ENCODE measurements at places on chromosomes 2 and 18.

- no peak for DNase-seq
Measured at GRCh38 chr2:188385857-188386256, 94.2 kb downstream of the GULP1 start.

- DNase-seq: no peak
Measured at GRCh38 chr2:24626131-24626530, 135.1 kb downstream of the NCOA1 start.

- no peak for DNase-seq
Measured at GRCh38 chr18:6810191-6810590, 80.7 kb downstream of the ARHGAP28 start.

DNA sequence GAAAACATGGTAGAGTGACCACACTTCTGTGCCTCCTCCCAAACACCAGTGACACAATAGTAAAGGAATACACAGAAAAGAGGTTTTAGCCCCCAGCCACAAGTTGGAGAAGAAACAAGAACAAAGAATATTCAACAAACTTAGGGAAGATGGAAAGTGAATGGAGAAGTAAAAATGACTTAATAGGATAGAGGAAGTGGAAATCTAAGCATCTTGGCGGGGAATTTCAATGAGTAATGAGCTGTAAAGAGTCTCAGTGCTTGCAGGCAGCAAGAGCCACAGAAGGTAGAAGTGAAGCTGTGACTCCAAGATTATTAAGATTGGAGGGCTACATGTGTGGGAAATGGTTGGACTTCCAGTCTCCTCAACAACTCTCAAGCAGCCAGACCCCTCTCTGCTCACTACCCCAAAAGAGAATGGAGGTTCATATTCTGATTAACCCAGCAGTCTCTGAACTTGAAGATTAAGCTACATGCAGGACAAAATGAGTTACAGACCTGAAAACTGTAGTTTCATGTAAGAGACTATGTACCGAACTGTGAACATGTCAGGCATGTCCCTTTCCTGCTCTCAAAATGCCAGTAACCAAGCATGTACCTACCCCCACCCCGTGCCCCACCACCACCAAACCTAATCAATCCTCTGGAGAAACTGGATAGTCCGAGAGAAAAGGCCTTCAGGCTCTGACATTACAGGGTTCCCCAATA lies 16.9 kb upstream of the HNRNPLL start:
- no peak for DNase-seq

DNA sequence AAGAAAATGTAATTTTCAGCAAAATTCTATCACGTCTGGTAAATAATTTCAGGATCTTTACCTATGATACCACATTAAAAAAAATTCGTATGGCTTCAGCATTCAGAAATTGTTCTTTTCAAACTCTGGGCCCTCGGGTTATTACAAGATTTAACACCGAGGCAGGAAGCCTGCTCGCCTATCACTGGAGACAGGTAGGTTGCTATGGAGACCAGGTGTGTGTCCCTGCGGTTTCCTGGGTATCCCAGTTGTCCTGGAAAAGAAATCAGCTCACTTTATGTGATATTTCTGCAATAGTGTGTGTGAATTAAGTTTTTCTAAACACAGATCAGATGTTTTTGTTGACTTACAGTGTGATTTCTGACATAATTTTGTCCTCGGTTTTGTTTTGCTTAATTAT lies 14.2 kb downstream of the HPCAL1 start:
- DNase-seq: no peak

DNA sequence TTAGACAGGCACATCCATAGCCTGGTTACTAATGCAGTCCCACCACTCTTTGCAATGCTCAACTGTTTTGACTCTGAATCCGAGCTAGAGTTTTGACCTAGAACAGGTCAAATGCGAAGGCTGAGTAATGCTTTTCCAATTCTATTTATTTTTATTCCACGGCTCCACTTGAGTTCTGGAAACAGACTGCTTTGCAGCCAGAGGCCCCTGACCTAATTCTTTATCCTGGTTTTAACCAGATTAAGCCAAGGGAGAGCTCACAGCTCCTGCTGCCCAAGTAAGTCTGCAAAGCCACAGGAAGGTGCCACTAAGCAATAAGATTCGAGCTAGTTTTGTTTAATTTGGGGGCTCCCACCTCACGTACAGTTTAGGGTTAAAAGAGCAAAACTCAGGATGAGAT lies 51.4 kb downstream of the MREG start:
- DNase-seq: no peak

DNA sequence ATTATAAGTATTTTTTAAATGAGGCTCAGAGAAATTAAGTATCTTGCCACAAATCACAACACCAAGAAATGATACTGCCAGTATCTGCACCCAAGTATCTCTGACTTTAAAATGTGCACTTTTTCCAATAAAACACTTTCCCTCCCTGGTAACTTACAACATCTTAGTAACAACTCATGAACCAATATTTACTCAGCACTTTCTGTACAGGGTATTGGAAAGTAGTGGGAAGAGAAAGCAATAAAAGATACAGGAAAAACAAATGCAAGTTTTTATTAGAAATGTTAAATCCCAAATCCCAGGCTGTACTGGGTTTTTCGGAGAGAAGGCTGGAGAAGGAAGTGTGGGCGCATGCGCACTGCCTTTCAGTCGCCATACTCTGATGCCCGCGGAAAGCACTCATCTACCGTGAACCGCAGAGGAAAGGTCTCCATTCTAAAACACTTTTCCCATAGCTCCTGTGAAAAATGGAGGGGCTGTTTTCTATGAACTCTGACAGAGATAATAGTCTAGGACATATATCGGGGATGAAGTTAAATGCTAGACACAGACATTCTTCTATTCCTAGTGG lies 52.1 kb downstream of the L3MBTL4 start:
- DNase-seq: no peak

- DNase-seq: no peak
Measured at GRCh38 chr18:1383465-1383864, 478.8 kb downstream of the ADCYAP1 start.

DNA sequence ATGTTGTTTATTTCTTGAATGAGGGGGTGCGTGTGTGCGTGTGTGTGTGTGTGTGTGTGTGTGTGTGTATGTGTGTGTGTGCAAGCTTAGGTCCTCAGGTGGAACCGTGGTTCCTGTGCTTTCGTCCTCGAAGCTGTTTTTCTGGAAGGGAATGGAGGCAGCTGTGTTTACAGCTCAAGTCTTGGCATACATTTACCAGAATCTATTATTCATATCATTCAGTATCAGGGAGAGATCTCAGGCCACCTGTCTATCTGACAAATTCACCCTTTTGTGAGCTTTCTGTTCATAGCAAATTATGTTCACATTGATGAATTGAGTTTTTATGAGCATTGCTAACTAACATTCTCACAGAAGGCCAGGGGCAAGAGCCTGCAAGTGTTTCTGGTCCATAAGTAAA lies 550.4 kb downstream of the ARHGAP15 start:
- DNase-seq: no peak

DNA sequence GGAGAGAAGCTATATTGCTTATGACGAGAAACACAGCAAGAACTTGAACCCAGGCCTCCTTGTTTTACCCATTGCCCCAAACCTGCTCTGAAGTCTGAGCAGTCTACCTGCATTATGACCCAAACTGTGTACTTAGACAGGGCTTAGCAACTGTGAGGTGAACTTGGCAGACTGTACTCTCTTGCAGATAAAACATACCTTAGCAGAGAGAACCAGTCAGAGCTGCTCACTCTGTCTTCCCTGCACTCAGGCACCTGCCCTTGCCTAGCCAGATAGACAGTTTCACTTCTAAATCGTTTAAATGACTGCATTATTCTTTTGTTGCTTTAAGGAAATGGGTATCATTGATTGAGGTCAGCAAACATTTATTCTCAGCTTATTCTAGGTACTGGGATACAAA lies 20.3 kb downstream of the ITPRID2 start:
- DNase-seq: no peak

- no peak for DNase-seq
Measured at GRCh38 chr2:46837112-46837454, 78.5 kb downstream of the MCFD2 start.

DNA sequence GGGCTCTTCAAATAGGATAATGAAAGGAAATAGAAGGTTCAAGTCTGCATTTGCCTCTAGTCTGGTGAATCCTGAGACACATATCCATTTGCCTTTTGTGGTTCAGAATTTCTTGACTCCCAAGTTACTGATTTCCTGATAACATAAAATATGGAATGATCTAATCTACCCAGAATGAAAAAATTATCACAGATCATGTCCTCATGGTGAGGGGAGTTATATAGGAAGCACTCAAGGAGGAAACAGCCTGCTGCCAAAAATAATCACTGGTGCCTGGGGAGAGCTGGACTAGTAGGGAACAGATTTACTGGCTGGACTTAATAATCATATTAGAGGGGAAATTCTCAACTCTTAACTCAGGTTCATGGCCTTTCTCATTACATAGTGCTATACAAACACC lies 95.5 kb upstream of the STK17B start:
- no peak for DNase-seq

DNA sequence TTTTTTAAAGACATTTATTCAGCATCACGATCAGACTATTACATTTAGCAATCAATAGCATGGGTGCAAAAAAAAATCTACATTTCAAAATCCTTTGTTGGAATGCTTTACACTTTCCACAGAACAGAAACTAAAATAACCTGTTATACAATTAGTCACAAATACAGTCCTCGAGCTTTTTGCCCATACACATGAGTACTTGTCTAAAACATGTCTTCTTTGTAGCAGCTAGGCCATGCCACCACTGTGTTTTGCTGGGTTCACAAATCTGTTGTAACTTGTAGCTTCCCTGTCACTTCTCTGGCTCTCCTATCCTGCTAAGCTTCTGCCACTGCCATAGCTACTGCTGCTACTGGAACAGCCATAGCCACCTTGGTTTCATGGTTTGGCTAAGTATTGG lies 24.4 kb upstream of the ADAM23 start:
- DNase-seq: no peak

DNA sequence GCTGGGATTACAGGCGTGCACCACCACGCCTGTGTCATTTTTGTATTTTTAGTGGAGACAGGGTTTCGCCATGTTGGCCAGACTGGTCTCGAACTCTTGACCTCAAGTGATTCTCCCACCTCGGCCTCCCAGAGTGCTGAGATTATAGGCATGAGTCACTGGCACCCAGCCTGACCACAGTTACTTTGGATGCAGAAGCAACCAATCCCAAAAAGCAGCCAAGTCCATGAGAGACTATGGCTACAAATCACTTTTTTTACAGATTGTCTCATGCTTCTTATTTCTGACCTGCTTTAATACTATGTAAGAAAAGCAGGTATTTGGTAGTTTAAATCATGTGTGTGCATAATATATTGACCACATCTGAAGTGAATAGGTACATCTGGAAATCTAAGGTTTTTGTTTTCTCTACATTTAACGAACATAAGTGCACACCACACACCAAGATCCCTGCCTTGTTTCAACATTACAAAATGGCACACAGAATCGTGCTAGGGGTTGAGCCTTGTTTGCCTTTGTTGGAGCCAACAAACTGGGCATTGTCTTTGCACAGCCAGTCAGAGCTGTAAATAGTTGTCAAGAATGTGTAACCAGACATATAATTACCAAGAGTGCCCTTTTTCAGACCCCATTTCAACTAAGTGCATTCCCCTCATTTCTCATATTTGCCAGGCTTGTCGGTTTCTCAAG lies 18.3 kb upstream of the MAP4K4 start:
- no peak for DNase-seq

- DNase-seq: no peak
Measured at GRCh38 chr2:157477919-157478318, 34.0 kb upstream of the CYTIP start.

Measured in glutamatergic neuron (in vitro differentiated cells).